ENCODE measurements at places on chromosomes 2 and 18.

GRCh38 chr2:240585101-240585500, 1.4 kb upstream of the CAPN10 start:
- DNase-seq = no peak

GRCh38 chr2:61660511-61661388, 122.6 kb upstream of the XPO1 start:
- DNase-seq = no peak

- no peak for DNase-seq
Observed at GRCh38 chr2:196551014-196551413, 88.5 kb upstream of the CCDC150 start.

DNA sequence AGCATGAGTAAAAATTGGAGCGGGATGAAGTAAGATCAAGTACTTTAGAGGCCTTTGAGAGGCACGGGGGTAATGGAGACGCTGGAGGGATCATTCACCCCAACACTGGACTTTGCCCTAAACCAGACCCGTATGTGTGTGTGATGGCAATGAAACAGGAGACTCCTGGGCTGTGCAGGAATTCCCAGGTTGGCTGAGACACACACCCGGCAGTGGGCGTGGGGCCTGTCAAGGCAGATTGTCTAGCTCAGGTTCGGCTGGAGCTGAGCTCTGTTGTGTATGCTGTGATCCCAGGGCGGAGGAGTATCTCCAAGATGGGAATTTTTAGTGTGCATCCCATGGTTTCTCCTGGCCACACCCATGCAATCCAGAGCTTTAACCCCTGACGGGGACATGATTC, 83.2 kb upstream of the MC2R start:
- DNase-seq = no peak

GRCh38 chr2:69200107-69200520, 186.9 kb downstream of the GFPT1 start:
- no peak for DNase-seq

- DNase-seq = no peak
Observed at GRCh38 chr2:42613281-42614064, 45.0 kb downstream of the MTA3 start.

DNA sequence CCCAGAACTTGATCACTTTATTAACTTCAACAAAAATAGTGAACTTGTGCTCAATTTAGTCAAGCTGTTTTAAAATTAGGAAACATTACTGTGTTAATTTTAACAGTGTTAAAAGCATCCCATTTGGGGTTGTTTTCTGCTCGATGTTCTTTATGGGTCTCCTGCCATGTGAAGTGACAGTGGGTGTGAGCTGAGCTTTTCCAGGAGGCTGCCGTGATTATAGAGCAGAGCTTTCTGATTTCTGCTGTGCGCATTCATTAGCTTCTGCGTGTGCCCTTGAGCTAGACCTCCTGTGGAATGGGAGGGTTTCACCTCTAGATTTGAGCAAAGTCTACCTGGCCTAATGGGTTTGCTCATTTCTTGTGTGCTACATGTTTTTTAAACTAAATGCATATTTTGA, 121.5 kb downstream of the WDSUB1 start:
- DNase-seq = no peak

DNA sequence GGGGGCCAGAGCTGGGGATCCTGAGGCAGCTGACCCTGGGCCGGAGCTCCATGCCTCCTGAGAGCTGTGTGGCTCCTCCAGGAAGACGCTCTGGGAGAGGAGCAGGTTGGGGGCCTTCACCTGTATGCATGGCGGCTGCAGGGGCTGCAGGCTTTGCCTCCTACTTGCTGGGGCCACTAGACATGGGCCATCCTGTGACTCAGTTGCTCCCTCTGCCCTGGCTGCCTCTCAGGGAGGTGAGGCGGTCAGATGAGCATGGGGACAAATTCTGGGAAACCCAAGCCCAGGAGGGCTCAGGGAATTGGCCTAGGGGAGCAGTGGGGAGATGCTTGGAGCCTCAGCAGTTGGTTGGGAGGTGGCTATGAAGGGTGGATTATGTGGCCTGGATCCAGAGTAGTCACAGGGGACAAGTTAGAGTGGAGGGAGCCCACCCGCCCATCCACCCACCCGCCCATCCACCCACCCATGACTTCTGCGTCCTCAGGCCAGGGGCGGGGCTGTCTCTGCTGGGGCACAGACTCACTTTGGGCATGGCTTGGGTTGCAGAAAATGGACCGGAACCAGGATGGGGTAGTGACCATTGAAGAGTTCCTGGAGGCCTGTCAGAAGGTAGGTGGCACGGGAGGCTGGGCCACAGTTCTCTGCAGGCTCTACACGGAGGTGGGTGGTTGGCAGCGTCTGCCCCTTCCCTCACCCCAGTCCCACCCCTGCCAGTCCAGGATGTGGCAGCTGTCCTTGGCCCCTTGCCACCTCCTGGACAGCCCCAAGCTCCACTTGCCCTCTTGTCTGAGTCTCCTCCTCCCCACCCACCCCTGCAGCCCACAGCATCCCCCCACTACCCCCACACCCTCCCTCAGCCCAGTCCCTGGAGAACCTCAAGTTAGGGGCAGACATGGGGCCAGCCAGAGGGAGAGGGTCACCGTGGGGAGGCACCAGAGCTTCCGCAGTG, 19.5 kb upstream of the FAHD2A start:
- DNase-seq = no peak

DNA sequence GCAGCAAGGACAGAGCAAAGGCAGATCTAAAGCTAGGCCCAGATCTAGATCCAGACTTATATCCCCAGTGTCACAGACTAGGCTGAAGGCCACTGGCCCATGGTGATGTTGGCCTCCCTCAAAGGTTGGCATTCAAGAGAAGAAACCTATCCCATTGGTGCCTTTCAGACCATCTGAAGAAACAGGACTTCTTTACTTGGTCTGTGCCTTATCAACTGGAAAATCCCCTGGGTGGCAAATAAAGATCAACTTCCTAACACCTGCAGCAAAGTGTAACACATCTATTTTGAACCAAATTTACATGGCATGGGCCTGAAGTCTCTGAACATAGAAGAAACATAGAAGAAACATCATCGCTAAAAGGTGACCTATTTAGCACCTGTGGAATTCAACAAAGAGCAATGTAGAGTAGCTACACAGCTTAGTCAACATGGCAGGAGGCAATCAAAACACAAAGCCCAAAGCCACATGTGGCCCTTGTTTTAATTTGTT, 35.8 kb downstream of the METTL4 start:
- no peak for DNase-seq

- no peak for DNase-seq
Observed at GRCh38 chr2:31097962-31098613, 40.2 kb downstream of the GALNT14 start.

DNA sequence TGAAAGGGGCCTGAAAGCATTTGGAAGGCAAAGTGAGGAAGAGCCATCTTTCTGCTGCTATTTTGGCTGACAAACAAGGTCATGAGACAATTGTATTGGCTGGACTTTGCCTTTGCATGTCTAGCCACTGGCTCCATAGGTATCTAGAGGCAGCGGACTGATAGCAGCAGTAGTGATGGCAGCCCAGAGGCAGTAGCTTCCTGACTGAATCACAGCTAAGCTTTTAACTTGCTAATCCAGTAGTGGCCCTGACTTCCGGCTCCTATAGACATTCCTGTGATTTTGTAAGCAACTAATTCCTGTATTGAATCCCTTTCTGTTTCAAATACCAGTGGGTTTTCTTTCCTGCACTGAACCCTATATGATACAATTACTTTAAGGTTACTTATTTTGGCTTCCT, 69.8 kb upstream of the PDE1A start:
- DNase-seq = no peak

DNA sequence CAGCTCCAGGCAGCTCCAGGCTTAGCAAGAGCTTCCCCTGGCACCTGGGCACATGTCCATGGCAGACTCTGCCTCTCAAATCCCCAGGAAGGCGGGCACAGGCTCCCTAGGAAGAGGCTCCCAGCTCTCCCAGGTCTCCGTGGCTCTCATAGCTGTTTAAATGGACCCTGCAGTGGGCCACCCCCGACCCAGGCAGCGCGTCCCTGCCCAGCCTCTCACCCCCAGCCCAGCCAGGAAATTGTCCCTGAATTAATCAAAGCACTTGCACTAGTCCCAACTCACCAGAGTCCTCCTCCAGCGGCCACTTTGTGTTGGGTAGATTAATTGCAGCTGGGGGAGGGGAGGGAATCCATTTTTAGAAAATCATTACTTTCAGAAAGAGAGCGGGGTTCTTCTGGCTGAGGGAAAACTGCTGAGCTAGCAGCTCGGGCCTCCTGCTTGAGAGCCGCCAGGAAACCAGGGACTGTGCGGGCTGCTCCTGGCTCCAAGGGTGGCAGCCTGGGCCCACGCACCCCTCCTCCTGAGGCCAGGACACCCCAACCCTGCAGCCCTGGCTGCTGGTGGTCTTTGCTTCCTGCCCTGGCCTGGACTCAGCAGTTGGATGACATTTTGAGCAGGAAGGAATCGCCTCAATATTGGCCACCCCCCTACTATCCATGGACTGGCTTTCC, 36.0 kb downstream of the SMAD7 start:
- DNase-seq = no peak

DNA sequence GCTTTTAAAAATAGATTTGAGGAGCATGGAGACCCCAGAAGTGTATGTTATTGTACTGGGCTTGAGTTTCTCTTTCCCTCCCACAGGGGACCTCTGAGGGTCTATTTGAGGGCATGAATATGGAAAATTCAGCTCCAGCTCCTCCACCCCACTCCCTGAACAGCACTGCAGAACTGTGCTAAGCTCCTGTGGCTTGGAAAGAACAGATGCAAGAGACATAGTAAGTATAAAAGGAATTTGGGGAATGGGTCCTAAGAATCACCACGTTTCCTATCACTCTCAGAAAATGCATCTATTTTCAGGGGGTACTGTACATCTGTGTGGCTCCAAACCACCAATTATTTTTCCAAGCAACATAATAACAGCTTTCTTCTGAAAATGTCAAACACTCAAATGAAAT, 416.1 kb downstream of the ZNF521 start:
- DNase-seq = no peak

DNA sequence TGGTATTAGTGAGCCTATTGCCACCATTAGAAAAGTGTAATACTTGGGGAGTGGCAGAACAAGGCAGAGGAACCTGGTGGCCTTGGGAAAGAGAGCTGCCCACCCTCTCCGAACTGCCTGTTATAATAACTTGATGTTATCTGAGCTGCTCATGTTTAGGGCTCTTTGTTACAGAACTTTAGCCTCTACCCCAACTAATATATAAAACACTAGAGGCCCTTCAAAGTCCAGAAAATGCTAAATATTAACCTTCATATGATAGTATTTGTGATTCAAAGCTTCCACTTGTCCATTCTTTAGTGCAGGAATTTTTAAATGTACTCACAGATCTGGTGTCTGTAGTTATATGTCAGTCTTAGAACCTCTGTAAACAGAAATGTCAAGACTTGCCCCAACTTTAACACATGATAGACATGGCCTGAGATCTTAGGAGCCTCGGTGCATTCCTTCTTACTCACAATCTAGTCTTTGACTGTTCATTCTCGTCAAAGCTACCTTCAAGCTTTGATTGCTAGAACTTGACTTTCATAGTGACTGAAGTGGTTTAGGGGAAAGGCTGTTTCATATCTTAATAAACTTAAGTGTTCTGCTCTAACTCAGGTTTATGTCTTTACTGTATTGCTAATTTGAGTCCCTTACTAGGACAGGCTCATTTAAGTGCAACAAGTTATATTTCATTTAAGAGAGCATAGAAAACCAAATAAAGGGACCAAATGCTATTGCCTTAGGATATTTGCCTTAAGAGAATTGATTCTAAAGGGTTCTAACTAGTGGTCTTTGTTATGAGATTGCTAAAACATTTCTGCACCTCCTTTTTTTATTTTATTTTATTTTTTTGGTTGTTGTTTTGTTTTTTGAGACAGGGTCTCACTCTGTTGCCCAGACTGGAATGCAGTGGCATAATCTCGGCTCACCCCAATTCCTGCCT, 41.6 kb downstream of the DDX1 start:
- no peak for DNase-seq

- DNase-seq = no peak
Observed at GRCh38 chr2:237026981-237027711, 58.5 kb upstream of the COPS8 start.

- peak; percentile 21 for DNase-seq
Observed at GRCh38 chr2:100606726-100607343, 44.0 kb downstream of the PDCL3 start.

- no peak for DNase-seq
Observed at GRCh38 chr18:64707052-64707451, 558.2 kb upstream of the LINC00305 start.

Measured in activated T-helper 2 cell treated with anti-CD3 and anti-CD28 coated beads, Interferon-gamma antibody, Interleukin-2, Interleukin-4, amounts not matched to agents 10 μg/mL and 5 μg/mL and 100 μg/mL, durations not matched to agents 14 hours and 24 hours and 36 hours (primary cell).